Left cardiac atrium (tissue), 4 donors: ENCODE measurements at places on chromosomes 1 and 21. TPM values are rescaled to one million over a fixed set of nuclear protein-coding genes. Genes with fewer than 3 reads are reported as not detected.

GRCh38 chr1:218811497-218811896 is 362.2 kb upstream of the LYPLAL1 start:
- peak; percentile 21 for DNase-seq

- DNase-seq = no peak
Observed at GRCh38 chr1:72207059-72207458, 75.3 kb downstream of the NEGR1 start.

DNA sequence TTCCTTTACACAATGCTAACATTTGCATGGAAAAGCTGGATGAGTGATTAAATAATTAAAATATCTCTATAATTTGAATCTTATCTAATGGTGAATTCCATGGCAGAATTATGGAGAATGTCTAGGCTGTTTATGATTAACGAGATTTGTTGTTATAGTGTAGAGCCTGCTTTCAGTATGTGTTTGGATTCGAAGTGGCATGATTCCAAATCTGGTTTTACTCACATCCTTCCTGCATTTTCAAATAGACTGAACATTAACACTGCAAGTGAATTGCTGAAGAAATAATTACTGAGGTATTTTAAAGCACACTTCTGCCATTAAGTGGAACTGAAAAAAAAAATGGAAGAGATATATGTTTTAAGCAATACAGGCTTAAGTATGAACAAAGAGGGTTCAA is 5.1 kb upstream of the NEK7 start:
- DNase-seq = no peak

GRCh38 chr1:226332947-226333346 is 24.0 kb upstream of the LIN9 start:
- DNase-seq = no peak

DNA sequence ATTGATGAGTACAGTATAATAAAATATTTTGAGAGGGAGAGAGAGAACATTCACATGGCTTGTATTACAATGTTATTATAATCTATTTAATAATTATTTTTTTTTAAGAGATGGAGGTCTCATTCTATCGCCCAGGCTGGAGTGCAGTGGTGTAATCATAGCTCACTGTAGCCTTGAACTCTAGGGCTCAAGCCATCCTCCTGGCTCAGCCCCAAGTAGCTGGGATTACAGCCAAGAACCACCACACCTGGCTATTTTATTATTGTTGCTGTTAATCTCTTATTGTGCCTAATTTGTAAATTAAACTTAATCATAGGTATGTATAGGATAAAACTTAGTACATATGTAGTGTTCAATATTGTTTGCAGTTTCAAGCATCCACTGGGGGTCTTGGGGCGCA is 57.8 kb downstream of the HS2ST1 start:
- no peak for DNase-seq

GRCh38 chr1:42414551-42415496 is 34.2 kb downstream of the RIMKLA start:
- no peak for DNase-seq

DNA sequence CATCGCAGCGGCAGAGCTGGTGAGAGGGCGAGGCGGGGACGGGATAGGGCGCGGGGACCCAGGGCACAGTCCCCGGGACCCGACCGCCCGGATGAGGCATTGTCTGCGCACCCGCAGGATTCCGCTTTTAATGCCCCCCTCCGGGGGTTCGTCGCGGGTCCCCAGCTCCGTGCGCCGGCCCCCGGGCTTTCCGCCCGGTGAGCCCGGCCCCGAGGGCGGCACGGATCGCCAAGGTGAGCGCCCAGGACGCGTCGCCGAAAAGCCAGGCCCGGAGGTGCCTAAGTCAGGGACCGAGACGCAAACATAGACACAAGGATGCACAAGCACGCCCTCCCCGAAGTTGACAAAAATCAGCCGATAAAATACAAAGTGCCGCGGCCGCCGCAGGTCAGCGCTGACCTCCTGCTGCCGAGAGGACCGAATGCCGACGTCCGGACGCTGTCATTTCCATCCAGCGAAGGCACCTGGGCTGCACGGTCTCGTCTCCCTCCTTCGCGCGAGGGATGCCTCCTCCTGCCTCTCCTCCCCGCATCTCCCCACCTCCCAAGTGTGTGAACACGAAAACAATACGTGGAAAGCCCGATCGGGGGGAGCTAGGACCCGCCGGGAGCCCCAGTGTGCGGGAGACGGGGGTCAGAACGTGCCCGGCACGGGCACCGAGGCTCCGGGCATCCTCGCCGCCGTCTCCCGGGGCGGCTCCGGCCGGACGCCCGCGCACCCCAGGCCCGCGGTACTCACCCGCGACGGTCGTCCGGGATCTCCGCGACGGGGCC is 101.1 kb upstream of the SOD1 start:
- peak; percentile 32 for DNase-seq

DNA sequence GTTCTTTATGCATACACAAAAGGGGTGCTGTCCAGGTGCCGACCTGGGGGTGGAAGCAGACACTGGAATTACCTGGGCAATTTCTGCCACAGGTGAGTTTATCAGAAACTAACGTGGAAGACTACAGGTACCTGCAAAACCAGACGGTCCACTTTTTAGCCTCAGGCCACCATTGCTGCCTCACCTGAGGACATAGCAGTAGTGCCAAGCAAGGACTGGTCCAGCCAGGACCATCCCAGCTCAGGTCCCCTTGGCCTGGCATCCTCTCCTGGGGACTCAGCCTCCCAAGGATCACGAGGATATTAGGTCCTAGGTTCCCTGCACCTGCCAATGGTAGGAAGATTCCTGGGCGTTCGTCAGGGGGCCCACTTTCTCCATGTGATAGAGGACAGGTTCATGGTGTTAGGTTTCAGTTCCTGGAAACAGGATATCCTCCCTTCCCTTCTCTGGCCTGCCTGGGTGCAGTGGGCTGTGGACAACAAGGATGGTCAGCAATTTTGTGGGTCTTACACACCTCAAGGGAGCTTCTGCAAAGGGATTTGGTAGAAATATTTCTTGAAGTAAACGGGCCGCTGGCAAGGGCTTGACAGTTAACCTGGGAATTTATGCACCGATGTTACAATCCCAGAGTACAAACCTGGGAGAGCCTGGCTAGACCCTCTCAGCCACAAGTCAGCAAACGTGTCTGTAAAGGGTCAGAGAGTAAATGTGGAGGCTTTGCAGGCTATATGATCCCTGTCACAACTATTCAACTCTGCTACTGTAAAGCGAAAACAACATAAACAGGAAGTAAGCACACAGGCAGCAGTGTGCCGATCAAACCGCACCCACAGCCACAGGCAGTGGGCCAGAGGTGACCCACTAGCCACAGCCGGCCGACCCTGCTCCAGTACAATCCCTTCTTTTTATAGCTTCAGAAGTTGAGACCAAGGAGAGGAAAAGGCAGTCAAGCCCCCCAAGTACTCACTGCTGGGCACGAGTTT is 71.4 kb upstream of the RAB4A start:
- DNase-seq = no peak

DNA sequence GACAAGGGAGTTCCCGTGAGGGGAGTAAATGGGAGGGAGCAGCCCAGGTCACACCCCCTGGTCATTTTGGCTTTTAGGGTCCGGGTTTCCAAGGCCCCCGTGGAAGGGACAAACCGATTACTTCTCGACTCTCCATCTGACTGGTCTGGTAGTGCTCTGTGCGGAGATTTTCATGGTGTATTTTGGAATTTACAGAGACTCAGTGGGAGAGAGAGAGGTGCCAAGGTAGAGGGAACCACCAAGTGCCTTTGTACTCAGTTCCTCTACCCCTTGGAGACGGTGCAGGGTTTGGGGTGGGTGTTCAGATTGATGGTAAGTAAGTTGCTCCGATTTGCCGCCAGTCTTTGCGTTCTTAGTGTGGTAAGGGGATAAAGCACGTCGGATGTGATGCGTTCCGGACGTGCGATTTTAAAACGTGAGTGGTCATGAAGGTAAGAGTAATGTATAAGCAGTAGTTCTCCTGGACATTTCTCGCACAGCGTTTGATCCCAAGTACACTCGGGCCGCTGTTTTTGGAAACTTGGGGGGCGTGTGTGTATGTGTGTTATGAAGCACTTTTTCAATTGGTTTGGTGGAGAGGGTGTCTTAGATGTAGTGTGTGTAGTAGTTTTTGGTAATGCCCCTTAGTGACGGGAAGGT is 682 bp downstream of the SUCO start:
- peak; percentile 23 for DNase-seq

DNA sequence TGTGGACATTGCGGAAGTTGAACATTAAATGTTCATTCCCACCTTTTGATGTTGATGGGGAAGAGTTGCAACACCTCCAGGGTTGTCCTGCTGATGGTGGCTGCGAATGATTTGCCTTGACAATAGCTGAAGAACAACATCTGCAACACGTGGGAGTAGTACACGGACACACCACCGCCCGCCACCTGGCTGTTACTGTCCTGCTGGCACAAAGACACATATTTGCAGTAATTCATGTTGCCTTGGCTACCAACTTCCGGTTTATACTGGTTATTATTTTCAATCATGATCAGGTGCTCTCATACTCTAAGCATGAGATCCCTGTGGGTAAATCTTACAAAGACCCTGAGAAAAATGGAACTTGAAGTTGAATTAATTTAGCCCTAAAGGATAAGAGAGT is 55.2 kb downstream of the UBR4 start:
- no peak for DNase-seq

GRCh38 chr1:61093525-61094137 is 11.3 kb downstream of the NFIA start:
- DNase-seq = no peak

DNA sequence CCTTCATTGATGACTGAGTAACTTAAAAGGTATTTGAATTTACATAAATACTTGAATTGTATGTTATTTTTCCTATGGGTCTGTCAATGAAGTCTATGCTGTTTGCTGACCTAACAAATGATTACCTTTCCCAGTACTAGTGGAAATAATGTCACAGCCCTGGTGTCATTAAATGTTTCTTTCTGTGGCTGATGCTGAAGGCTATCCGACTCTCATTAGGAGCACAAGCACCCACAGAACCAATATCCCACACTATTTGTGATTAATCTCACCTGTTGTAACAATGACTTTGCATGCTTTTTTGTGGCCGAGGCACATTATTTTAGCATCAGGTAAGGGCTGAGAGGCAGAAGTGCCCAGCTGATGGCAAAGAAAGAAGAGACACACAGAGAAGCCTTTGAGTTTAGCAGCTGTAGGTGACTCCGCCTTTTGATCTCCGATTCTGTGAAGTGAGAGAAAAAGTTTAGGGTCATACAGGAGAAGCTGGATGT is 25.8 kb upstream of the TRIM45 start:
- DNase-seq = no peak

GRCh38 chr1:32755098-32755809 is 52.7 kb upstream of the SYNC start:
- no peak for DNase-seq

DNA sequence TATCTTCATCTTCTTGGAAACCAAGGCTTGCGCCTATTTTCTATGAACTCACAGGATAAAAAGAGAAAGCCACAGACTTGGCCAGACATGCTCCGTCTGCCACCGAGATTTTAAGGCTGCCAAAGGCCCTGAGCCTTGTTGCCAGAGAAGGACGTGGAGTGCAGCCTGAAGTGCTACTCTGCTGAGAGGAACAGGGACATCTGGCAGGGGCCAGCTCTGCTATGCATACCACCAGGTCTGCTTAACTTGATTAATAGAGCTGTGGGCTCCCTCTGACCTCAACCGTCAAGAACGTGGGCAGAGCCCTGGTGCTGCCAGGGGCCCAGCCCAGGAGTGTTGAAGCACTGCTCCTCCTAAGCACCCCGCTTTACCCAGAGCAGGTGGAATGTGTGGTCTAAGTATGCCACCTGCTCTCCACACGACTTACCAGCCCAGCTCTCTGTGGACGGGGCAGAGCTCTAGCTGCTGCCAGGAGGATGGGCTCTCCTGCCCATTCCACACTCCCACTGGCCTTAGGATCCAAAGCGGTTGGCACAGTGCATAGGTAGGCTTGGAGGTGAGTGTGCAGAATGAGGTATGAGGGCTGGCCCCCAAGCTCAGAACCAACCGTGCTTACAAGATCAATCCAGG is 10.6 kb downstream of the HCRTR1 start:
- peak; percentile 59 for DNase-seq

DNA sequence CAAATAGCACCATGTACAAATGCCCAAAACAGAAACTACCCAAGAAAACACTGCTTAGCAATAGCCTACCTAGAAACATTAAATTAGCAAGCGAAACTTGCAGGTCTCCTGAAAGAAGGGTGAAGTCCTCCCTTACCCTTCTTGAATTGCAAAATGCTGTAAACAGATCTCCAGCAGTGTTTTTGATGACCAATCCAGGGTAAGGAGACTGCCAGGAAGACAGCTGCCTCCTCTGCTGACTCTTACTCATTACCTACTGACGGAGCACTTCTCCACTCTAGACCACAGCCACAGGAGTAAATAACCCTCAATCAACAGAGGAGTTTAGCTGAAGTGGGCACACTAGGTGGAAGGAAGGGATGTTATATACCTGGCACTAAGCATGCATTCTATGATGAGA is 32.2 kb upstream of the GADD45A start:
- no peak for DNase-seq

- DNase-seq = peak; percentile 44
Observed at GRCh38 chr1:24151175-24151533, 8.2 kb upstream of the IL22RA1 start.

- DNase-seq = no peak
Observed at GRCh38 chr21:27526451-27526850, 559.6 kb upstream of the ADAMTS5 start.

DNA sequence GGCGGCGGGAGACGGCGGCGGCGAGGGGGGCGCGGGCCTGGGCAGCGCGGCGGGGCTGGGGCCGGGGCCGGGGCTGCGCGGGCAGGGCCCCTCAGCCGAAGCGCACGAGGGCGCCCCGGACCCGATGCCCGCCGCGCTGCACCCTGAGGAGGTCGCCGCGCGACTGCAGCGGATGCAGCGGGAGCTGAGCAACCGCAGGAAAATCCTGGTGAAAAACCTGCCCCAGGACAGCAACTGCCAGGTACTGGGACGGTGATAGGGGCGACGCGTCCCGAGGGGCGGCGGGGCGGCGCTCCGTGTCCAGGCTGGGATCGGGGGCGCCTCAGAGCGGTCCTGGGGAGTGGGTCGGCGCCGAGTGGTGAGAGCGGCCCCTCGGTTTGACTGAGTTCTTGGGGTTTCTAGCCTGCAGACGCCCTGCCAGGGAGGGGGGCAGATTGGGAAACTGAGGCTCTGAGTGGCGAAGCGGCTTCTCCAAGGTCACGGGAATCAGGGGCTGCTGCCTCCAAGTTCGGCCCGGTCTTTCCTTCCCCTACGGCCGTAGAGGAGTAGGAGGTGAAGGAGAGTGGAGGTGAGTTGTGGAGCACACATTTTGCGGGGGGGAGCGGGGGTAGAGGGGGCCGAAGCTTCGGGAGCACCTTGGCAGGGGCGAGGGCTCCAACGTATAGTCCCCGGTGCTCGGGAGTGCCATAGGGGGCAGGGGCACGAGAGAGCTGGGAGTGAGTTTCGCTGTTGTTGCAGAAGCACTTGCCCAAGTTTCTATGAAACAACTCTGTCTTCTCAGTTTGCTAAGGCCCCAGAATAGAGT is 508 bp downstream of the RAVER2 start:
- DNase-seq = peak; percentile 22

GRCh38 chr1:224199679-224200078 is 16.6 kb downstream of the DEGS1 start:
- DNase-seq = no peak

Gene MPZ
- total RNA-seq = 8.6 TPM

Gene FALEC
- not detected for total RNA-seq

Gene LRRC3
- total RNA-seq = 2.5 TPM

Gene NTRK1
- 2.5 TPM for total RNA-seq

Gene ATP1A2
- 176 TPM for total RNA-seq

Gene TMPRSS15
- total RNA-seq = not detected

Gene SOAT1
- total RNA-seq = 21.8 TPM

Gene SPRR3
- total RNA-seq = not detected

Gene TNFRSF1B
- 28.5 TPM for total RNA-seq
